Activated CD8-positive, alpha-beta T cell treated with anti-CD3 and anti-CD28 coated beads, Interleukin-2, amount 10 ng/mL, durations not matched to agents 7 days and 5 days (primary cell): ENCODE measurements at places on chromosomes 13 and 19.

GRCh38 chr13:60407095-60407494 is 10.1 kb downstream of the TDRD3 start:
- no peak for DNase-seq

GRCh38 chr13:46134961-46135522 is 30.2 kb upstream of the CPB2 start:
- DNase-seq = no peak

- DNase-seq = no peak
Observed at GRCh38 chr13:30477346-30478195, 11.8 kb upstream of the HMGB1 start.

DNA sequence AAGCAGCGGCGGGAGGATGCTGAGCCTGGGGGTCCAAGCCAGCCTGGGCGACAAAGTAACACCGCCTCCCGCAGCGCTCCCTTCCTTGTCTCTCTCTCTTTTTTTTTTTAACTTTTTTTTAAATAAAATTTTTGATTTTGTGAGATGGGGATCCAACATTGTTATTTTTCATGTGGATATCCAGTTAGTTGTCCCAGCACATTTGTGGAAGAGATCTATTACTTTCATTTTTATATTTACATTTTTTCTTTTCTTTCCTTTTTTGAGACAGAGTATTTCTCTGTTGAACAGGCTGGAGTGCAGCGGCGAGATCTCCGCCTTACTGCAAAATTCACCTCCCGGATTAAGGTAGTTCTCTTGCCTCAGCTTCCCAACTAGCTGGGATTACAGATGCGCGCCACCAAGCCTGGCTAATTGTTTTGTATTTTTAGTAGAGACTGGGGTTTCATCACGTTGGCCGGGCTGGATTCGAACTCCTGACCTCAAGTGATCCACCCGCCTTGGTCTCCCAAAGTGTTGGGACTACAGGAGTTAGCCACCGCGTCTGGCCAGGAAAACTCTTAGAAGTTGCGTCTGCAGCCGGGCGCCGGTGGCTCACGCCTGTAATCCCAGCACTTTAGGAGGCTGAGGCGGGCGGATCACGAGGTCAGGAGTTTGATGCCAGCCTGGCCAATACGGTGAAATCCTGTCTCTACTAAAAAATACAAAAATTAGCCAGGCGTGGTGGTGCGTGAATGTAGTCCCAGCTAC is 19.4 kb downstream of the ZNF816 start:
- no peak for DNase-seq

- no peak for DNase-seq
Observed at GRCh38 chr13:40344270-40345148, 321.9 kb downstream of the FOXO1 start.

DNA sequence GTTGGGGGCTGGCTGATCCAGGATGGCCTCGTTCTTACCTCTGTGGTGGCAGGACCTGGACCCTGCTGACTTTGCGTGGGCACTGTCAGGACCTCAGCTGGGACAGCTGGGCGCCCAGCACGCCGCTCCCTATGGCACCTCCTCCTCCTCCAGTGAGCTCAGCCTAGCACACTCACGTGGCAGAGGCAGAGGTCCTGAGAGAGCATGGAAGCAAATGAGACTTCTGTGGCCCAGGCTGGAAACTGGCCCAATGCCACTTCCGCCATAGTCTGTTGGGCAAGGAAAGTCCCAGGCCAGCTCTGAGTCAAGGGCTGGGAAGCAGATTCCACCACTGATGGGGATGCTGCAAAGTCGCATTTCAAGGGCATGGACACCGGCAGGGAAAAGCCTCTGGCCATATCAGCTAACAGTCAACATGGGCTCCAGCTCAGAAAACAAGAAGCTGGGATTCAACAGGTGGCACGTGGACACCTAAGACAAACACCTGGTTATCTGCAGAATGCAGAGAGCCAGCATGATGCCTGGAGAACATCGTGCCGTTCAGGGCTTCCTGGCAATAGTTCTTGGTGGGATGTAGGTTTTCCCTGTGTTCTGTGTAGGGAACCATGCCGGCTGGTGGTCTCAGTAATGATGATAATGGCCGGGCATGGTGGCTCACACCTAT is 16.7 kb downstream of the MYBPC2 start:
- no peak for DNase-seq

DNA sequence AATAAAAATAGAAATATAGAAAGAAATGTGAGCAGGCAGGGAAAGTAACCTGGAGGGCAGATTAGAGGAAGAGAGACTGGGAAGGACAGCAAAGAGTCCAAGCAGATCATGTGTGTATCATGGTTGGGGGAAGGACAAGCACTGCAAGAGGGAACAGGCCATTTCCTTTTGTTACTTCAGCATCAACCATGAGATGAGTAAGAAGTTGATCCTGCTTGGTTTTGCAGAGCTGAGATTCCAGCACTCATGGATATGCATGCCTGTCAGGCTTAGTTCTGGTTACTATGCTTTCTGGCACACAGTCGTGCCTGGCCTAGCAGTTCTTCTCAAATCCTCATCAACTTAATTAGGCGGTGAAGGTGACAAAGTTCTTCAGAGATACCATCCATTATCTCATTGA is 18.1 kb downstream of the NALCN start:
- DNase-seq = no peak

DNA sequence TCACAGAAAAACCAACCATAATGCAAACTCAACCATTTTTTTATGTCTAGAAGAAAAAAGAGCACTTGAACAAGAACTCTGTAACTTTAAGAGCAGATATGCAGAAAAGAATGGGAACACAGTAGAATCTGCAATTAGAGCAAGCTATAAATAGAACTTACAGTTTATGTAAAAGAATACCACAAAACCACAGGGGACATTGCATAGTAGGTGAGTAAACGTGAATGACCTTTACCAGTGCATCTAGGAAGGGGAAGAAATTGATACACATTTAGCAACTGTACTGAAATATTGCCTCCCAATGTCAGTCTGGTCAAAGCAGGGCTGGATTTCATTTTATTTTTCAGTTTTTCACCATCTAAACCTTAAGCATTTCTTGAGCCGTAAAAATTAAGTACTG is 242.2 kb upstream of the EDNRB start:
- no peak for DNase-seq

GRCh38 chr13:95247852-95248251 is 53.4 kb downstream of the ABCC4 start:
- DNase-seq = no peak

DNA sequence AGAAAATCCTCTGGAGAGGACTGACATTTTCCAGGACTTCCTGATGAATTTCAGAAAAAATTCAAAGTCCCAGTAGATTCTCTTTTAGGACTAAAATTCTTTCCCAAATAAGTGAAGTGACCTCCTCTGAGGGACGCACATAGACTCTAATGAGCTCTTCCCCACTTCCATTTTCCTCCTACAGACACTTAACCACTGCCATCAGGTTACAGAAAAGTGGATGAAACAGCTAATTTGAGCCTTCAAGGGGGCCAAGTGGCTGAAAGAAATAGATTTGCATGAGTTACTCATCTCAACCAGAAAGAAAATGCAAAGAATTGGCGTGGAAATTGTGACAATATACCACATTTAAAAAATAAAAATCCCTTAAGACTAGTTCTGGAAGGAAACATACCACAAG is 185.3 kb upstream of the EDNRB start:
- DNase-seq = no peak

DNA sequence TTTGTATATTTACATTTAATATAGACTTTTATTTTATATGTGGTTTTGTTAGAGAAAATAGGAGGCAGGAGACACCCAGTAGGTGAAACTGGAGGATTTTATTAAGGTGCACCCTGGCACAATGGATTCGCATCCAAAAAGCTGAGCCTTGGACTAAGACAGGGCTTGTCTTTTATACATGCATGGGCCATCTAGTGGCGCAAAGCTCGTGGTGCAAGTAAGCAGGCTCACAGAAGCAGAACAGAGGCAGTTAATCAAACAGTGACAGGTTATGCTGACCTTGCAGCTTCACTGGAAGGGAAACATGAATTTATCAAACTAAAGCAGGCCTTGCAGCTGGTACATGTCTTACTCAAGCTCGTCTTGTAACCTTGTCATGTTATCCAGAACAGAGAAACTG is 58.8 kb upstream of the ZNF681 start:
- DNase-seq = peak; percentile 54

DNA sequence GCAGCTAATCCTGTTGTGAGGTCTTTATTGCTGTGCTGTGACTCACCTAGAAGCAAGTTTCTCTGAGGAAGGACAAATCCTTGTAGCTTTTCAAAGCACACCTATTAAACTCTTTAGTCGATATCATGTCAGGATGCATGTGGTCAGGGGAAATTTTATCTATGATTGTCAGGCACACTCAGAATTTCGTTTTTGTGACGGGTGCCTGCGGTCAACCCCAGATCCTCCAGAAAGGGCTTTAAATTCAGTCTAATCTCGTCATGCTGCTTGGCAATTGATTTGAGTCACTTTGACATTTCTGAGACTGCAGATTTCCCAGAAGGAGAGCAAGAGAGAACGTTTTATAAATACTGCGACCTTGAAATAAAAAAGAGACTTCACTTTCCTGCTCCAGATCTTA is 316.9 kb downstream of the FGF9 start:
- DNase-seq = no peak

GRCh38 chr19:43532571-43532961 is 422 bp upstream of the ZNF575 start:
- DNase-seq = no peak

DNA sequence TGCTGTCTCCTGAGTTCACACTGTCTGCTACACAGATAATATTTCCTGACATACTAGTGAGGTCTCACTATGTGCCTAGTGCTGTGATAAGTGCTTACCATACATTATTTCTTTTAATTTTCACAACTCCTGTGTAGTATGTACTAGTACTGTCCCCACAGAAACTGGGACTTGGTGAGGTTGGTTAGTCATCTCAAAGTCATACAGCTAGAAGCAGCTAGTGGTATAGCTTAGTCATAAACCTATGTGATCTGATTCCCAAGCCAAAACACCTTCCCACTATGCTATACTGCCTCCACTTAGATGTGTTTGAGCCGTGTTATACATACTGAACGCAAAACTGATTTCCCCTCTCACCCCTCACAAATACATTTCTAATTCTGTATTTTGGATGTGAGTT is 10.5 kb downstream of the MTMR6 start:
- DNase-seq = no peak

DNA sequence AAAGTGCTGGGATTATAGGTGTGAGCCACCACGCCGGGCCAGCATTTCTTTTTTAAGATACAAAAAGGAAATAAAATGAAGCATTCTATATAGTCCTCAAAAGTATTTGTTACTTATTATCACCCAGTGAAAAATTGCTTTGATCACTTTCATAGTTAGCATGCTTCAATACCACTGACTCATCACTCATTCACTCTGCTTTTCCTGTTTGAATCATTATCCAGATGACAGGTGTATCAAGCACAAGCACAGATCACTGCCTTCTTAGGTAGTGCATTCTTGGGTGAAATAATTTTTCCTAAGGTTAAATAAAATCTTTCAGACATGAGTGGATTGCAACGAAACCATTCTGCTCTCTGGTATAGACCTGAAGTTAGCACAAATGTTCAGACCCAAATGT is 35.8 kb upstream of the SPART start:
- DNase-seq = no peak

GRCh38 chr13:74871369-74872070 is 610.4 kb downstream of the TBC1D4 start:
- DNase-seq = no peak

DNA sequence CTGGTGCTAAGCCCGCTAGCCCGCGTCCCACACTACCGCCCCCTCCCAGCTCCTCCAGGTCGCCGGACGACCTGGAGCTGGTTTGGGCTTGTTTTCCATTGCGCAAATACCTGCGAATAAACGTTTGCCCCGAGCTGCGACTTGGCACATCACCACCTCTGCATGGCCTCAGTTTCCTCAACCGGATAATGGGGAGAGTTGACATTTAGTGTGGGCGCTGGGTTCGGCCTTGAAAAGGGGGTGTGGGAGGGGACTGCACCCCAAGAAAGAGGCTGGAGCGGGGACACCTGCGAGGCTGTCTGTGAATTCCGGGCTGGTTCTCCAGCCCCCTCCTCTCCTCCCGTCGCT is 11.0 kb upstream of the JUND start:
- DNase-seq = peak; percentile 59

GRCh38 chr19:19169236-19170052 is 619 bp downstream of the MEF2B start:
- no peak for DNase-seq

- no peak for DNase-seq
Observed at GRCh38 chr13:38564256-38565150, 122.4 kb upstream of the FREM2 start.

- no peak for DNase-seq
Observed at GRCh38 chr19:15316498-15316897, 15.8 kb downstream of the BRD4 start.

DNA sequence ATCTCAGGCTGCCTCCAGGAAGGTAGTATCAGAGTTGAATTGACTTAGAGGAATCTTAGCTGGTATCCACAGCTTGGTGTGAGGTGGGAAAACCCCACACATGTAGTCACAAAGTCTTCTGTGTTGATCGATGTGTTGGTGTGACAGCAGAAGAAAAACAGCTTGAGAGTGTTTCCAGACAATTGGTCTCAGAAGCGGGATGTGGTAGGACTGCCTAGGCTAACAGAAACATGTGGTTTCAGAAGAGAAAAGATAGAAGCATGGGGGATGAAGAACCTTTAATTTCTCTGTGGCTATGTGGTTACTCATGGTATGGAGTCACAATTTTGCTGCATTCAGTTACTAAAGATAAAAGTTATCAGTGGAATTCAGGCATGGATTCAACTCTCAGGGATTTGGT is 134.7 kb upstream of the SLITRK5 start:
- DNase-seq = no peak

DNA sequence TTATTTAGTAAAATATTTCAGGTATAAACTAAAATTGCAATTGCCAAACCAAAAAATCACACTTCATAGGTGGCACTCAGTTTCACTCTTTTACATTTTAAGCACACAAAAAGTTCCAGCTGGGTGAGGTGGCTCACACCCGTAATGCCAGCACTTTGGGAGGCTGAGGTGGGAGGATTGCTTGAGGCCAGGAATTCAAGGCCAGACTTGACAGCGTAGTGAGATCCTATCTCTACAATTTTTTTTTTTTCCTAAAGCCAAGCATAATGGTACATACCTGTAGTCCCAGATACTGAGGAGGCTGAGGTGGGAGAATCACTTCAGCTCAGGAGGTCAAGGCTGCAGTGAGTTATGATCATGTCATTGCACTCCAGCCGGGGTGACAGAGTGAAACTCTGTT is 20.6 kb upstream of the SLC46A3 start:
- DNase-seq = no peak

- DNase-seq = no peak
Observed at GRCh38 chr19:52646571-52647217, 8.5 kb upstream of the ZNF83 start.

DNA sequence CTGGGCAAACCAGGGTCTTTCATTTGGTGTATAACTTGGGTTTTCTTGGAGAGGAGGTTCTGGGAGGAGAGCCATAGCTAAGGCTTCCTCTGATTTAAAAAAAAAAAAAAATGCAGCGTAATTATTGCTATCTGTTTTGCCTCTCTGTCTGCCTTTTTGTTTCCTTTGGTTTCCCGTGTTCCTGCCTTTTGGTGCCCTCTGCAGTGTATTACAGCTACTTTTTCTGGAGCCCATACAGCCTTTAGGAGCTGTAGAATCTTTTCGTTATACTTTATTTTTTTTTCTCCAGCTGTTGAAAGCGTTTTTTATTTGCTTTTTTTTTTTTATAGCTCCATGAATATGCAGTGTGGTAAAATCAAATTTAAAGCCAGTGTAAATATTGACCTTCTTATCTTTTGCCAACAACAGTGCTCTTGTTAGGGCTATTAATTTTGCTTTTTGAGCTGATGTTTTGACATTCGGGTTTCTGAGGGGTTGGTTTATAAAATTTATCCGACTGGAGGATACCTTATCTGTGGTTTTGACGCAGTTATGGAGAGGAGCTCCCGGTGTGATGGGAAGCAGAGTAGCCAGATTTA is 38.1 kb downstream of the ZNF493 start:
- DNase-seq = no peak
